Type B pancreatic cell (in vitro differentiated cells): ENCODE measurements at places on chromosomes 6 and 20. TPM values are rescaled to one million over a fixed set of nuclear protein-coding genes. Genes with fewer than 3 reads are reported as not detected.

The BIRC7 gene
- total RNA-seq: 1.2 TPM in 1 of 2 replicates, not detected in the other

The BEND6 gene
- total RNA-seq: 1.3 and 2.7 TPM in 2 replicates

The PDYN gene
- total RNA-seq: 0.19 TPM in 1 of 2 replicates, not detected in the other

The AVP gene
- total RNA-seq: not detected in 2 replicates

- no peak for DNase-seq
These were observed 62.1 kb downstream of the CEBPB start for GRCh38 chr20:50252701-50253100.

The SNX9 gene
- 23.2 and 31.9 TPM in 2 replicates for total RNA-seq

The ZSCAN23 gene
- 10.3 and 11.2 TPM in 2 replicates for total RNA-seq

DNA sequence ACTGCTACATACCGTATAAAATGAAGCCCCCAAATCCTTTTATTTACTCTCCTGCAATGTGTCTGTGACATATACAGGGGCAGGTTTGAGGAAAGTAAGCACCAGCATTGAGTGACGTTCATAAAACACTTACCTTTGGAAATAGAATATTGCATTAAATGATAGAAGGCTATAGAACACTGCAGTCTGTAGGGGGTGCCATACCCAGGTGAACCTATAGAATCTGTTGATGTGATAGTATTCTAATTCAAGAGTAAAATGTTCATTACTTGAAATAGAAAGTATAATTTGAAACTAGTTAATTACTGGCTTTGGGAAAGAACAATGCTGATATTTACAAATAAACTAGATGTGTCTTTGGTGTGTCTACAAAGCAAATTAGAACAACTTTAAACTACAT lies 47.0 kb upstream of the PRL start:
- DNase-seq: no peak

- DNase-seq: no peak
These were observed 6.3 kb downstream of the CCR6 start for GRCh38 chr6:167129159-167129558.

- DNase-seq: no peak
These were observed 17.5 kb upstream of the SPDEF start for GRCh38 chr6:34573567-34574183.

The HMGCLL1 gene
- 1.6 and 1.9 TPM in 2 replicates for total RNA-seq

- DNase-seq: no peak
These were observed 129.7 kb downstream of the FIG4 start for GRCh38 chr6:109820706-109821350.

DNA sequence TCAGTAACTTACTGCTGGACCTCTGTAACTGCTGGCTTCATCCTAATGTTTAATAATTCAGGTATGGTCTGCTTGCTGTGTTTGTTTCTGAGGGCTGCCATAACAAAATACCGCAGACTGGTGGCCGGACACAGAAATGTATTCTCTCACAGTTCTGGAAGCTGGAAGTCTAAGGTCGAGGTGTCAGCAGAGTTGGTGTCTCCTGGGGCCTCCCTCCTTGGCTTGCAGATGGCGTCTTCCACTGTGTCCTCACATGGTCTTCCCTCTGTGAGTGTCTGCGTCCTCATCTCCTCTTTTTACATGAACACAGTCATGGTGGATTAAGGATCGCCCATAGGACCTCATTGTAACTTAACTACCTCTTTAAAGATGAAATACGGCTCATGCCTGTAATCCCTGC lies 389.7 kb upstream of the JARID2 start:
- no peak for DNase-seq

DNA sequence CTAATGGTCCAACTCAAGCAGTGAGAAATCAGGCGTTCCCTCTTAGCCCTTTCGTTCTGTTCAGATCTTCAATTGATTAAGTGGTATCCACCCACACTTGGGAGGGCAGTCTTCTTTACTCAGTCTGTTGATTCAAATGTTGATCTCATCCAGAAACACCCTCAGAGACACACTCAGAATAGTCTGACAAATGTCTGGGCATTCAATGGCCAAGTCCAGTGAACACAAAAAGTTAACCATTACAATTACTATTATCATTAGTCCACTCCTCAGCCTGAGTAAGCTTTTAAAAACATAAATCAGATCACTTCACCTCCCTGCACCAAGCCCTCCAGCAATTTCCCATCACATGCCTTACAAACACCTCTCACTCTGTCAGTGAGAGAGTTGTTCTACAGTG lies 423.2 kb downstream of the RFPL4B start:
- no peak for DNase-seq

GRCh38 chr6:169847141-169847674 lies 95.8 kb downstream of the ERMARD start:
- DNase-seq: peak; percentile 25

DNA sequence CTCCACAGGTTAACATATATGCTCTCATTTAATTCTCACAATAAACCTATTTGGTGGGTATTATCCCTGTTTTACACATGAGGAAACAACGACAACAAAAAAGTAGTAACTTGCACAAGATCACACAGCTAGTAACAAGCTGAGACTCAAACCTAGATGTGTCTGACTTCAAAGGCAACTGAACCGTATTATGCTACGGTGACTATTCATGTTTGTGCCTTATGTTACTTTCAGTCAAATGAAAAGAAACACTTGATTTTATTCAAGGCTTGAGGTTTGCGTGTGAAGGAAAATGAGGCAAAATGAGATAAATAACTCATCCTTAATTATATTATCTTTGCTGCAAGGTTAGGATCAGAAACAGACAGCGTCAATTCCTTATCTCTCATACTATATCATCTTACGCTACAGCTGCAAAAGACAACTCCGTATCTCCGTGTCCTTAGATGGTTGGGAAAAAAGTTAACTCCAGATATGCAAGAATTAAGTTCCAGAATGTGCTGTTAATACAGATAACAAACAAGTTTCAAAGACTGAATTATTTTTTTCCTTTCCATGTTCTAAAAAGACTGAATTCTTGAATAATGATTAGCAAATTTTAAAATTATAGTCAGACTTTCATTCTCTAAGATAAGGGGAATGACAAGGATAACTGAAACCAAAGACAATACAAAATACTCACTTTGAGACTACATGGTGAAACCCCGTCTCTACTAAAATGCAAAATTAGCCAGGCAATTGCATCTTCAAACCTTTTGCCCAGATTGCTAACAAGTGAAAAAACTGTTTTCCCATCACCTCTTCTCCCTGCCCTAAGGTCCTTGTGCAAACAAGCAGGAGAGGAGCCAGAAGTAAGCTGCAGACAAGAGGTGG lies 27.8 kb downstream of the STAU1 start:
- no peak for DNase-seq

- no peak for DNase-seq
These were observed 28.4 kb downstream of the ZBTB46 start for GRCh38 chr20:63802469-63803240.

GRCh38 chr6:130240232-130240631 lies 17.5 kb upstream of the SAMD3 start:
- DNase-seq: no peak

The TRMT6 gene
- 11.6 and 11.9 TPM in 2 replicates for total RNA-seq

DNA sequence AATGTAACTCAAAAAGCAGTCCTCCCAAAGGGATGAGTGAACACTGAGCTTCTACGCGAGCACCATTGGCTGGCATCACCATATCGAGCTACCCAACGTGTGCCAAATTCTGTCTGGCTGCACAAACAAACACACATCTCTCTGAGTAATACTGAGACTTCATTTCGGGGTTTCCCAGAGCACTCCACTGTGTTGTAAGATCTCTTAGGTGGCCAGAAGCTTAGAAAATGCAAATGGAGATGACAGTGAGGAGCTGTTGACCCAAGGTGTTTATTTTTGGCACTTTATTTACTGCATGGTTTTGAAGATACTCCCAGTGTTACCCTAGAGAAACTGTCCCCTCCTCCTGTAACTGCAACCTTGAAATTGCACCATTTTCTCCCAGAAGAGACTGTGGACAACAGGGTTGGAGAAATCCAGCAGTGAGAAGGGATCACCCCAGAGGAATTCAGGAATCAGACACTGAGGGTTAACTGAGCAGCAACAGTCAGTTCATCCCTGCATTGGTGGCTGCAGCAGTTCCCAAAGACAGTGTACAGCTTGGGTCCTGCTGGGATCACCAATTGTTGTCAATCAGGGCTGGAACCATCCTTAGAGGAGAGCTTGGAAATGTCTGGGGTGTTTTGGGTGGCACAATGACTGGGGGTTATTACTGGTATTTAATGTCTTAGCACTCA lies 1.0 kb upstream of the RIPOR2 start:
- DNase-seq: no peak

GRCh38 chr6:47111685-47112084 lies 69.6 kb upstream of the ADGRF1 start:
- no peak for DNase-seq
